Hypothalamus (tissue), 51 donors: ENCODE measurements at places on chromosomes 5 and 9.

DNA sequence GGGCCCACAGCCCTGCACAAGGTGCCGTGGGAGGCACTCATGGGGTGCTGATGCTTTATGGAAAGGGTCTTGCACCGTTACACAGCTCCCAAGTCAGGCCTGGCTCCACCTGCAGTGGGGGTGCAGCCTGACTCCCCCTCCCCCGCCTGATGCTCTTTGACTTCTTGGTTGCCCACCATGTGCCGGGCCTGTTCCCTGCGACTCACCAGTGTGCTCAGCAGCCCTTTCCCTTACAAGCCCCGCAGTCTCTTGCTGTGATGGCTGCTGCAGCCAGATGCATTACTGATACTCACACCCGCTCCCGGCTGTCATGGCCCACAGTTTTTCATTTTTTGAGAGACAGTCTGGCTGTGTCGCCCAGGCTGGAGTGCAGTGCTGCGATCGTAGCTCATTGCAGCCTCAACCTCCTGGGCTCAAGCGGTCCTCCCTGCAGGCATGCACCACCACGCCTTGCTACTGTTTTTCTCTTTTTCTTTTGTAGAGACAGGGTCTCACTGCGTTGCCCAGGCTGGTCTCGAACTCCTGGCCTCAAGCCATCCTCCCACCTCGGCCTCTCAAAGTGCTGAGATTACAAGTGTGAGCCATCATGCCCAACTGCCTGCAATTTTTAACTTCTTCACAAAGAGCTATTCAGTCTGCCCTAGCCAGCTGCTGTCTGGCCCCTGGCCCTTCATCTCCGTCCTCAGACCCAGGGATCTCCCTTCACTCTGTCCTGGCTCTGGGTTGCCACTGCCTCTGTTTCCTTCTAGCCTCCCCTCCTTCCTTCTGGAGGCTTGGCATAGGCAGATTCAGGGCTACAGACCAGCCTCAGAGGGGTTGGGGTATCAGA, 109.5 kb downstream of the RXRA start:
- no peak for DNase-seq

- no peak for DNase-seq
Observed at GRCh38 chr5:14261235-14261634, 118.1 kb downstream of the TRIO start.

DNA sequence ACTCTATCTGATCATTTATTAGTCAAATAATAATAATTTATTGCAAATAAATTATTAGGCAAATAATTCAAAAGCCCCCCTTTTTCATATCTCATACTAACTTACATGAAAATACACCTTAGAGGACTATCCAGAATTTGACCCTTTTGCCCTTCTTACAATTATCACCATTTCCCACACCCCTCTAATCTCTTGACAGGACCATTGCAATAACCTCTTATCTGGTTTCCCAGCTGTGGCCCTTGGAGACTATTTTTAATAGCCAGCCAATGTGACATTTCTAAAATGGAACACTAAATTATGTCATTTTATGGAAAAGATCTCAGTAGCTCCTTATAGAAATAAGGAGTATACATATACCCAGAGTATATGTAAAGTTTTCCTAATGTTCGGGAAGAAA, 588.4 kb upstream of the COX7C start:
- DNase-seq: no peak

DNA sequence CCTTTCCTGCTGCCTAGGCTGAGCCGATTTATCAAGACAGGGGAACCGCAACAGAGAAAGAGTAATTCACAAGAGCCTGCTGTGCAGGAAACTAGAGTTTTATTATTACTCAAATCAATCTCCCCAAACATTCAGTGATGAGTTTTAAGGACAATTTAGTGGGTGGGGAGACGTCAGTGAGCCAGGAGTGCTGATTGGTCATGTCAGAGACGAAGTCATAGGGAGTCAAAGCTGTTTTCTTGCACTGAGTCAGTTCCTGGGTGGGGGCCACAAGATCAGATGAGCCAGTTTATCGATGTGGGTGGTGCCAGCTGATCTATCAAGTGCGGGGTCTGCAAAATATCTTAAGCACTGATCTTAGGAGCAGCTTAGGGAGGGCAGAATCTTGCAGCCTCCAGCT, 19.0 kb downstream of the SNX24 start:
- DNase-seq: no peak

- DNase-seq: no peak
Observed at GRCh38 chr9:19513671-19514275, 105.0 kb downstream of the ACER2 start.

DNA sequence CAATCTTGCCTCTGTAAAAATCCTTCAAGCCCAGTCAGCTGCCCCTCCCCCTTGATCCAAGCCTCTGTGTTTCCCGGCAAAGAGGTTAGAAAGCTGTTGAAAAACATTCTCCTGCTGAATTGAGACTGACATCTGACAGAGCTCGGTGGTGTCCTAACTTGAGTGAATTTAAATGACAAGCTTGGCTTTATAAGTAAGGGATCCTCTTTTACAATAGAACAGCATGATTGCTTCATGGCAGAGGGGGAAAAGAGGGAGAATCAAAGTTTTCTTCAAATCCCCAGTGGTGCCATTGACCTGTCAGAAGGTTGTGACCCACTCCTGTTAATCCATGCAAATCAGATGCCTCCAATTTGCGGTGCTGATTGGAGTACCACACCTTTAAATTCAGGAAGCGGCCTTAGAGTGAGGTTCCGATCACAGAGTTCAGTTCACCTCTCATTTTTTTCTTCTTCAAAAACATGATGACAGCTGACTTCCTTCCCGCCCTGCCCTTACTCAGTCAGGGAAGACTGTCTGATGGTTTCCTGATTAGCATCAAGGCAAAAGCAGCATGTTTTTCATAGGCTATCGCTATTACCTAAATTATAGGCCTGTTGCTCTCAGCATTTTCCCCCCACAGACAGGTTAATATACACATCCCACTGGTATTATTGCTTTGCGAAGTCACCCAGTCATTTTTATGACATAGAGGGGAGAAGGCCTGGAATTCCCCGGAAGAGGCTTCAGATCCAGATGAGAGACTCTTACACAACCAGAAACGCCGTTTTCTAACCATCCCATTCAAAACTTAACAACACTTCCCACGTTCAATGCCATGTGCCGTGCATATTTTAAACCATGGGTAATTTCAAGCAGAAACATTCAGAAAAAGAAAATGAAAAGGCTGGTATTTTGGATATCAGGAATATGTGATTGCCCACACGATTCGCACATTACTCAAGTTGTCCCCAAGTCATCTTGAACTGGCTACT, 141.4 kb downstream of the EBF1 start:
- DNase-seq: no peak
